ENCODE measurements at places on chromosomes 2 and 18.

GRCh38 chr18:6607343-6607742, 122.2 kb upstream of the ARHGAP28 start:
- no peak for DNase-seq

GRCh38 chr2:12320027-12320734, 396.6 kb upstream of the TRIB2 start:
- DNase-seq = peak; percentile 29

GRCh38 chr18:44246001-44246400, 434.7 kb upstream of the SETBP1 start:
- DNase-seq = no peak

DNA sequence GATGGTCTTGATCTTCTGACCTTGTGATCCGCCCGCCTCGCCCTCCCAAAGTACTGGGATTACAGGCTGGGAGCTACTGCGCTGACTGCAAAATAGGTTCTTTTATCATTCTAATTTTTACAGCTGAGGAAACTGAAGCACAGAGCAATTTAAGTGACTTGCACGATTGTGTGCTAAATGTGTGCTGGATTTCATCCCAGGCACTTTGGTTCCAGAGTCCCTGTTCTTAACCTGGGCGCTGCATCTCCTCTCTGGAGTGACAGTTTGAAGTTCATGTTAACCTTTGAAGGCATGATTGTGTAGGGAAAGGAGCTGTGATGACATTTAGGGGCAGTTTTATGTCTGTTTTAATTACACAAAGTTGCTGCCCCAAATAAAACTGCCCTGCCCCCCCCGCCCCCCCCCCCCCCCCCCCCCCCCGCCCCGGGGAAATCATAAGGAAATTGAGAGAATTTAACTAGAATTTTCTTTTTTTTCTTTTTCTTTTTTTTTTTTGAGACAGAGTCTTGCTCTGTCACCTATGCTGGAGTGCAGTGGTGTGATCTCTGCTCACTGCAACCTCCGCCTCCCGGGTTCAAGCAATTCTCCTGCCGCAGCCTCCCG, 5.6 kb downstream of the ACSL3 start:
- no peak for DNase-seq

DNA sequence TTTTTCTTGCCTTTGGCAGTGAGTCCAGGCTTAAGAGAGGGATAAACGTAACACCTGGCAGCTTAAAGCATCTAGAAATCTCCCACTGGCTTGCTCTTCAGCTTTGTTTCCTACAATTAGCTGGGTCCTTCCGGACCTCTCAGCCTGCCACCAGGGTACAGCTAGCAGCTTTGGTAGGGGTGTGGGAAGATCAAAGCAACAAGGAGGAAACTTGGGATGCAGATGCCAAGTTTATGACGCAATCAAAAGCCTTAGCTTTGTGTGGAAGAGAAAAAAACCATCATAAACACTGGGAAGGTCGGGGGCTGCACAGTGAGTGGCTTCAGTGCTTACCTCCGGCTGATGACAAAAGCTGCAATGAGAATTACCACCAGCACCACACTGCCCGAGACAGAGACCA, 116.9 kb downstream of the EPHA4 start:
- no peak for DNase-seq

DNA sequence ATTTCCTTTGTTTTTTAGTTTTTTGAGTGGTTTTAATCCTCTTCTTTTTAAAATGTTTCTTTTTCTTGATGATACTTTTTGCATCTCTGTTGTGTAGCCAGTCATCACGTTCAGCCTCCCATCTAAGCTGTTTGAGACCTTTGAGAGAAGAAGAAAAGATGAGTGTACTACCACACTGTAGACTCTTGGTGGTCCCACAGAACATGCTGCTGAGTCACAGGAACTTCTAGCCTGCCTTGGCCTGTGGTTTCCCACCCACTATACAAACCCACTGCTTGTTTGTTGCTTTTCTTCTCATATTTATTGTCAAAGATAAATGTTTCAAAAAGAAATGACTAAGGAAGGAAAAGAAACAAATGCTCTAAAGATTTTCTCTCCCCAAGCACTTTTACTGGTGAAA, 5.5 kb downstream of the CEBPZOS start:
- no peak for DNase-seq

DNA sequence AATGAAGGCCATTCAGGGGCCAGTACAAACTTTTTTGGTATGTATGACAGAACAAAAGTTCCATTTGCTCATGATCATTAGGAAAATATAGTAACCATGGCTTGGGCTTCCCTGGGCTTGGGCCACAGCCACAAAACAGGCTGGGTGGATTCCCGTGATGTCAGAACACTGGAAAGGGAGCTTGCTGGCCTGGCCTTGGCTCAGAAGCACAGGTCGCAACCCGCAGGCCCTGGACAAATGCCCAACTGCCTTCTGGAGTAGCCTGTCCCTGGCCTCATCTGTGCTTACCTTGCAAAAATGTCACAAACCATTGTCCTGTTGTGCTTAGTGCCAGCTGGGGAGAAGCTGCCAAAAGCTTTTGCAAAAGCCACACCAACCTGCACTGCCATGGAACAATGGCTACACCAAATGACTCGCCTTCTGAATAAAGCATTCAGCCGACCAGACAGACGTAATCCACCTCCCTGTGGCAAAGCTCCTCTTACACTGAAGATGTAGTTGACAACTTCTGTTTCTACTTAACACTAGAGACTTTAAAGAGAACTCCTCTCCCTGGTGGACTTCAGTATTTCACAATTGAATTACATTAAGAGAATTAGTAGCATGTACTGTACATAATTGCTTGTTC, 125.5 kb downstream of the ANKRD44 start:
- DNase-seq = no peak

GRCh38 chr18:12993439-12993838, 2.3 kb downstream of the CEP192 start:
- DNase-seq = no peak

- DNase-seq = no peak
Observed at GRCh38 chr18:36132756-36133155, 3.1 kb downstream of the ELP2 start.

DNA sequence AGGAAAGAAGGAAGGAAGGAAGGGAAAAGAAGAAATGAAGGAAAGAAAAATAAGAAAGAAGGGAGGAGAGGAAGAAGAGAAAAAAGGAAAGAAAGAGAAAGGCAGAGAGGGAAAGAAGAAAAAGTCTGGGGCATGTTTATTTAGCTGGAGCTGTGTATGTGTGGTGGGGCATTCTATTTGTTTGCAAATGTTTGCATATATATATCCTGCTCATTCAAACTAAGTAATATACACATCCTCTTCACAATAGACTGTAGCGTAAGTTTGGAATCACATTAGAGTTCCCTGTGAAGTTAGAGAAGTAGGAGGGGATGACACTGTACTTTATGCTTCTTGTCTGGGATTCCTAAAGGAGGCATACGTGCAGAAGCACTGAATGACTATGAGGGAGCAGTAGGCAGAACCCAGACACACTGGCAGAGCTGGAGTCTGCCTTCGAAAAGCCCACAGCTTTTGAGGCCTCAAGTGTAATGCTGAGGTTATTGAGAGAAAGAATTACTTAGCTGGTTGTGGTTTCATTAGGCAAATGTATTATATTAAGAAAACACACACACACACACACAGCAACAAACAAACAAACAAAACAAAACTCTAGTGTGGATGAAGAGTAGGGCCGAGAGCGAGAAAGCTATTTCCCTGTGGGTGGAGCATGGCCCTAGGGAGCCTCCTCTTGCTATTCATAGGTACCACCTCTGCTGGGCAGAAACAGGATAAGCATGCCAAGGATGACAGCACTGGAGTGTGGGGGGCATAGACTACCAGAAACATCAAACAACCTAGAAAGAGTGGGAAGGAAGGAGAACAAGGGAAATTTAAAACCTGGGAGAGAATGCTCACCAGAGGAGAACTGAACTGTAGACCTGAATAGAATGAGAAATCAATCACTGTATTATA, 905.1 kb upstream of the NXPH2 start:
- no peak for DNase-seq

DNA sequence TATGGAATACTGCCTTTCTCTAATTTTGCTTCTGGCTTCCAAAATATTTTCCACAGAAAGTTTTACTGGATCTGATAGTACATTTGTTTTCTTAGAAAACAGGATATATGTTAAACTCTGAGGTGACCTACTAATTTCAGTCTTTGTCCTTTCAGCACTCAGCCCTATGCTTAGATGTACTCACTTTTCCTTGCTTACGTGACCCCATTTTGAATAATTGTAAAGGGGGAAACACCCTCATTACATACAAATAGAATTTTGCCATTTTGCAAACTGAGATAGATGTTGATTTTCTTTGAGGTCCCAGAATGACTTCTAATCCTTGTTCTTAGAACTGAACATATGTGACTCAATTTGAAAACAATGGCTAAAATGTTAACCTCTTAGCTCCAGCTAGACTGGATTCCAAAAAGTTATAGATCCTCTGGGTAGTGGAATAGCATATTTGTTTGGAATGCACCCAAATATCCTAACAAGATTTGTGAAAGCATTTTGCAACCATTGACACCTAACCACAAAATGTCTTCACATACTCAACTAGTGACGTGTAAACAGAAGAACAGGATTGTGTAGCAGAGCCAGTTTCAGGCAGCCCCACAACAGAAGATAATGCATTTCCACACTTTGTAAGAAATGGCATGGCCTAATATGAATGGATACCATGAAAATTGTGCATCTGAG, 44.8 kb upstream of the EHBP1 start:
- DNase-seq = no peak

- no peak for DNase-seq
Observed at GRCh38 chr2:197251576-197251975, 59.0 kb downstream of the ANKRD44 start.

GRCh38 chr2:241132538-241133435, 16.5 kb downstream of the PASK start:
- no peak for DNase-seq

DNA sequence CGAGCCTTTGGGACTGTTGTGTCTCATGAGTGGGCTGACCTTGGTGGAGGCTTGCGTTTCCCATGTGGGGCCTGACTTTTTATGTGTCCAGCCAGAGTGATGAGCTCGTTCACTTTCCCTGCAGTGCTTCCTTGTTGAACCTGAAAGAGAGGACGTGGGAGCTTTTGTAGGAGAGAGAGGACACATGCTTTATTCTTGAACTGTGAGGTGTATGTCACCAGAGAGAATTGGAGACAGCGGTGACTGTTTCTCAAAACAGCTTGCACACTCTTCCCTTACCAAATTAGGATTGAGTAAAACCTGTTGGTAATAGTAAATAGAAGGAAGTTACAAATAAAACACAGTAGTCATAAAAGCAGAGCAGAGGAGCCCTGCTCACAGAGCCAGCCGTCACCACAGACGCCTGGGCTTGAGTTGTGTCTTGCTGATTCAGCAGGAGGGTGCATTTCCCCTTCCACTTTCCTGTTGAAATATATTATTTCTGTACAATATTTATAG, 60.7 kb downstream of the INPP4A start:
- no peak for DNase-seq

GRCh38 chr2:129482626-129483025, 496.8 kb upstream of the RAB6C start:
- DNase-seq = no peak

- no peak for DNase-seq
Observed at GRCh38 chr2:214126135-214126534, 284.7 kb upstream of the VWC2L start.

DNA sequence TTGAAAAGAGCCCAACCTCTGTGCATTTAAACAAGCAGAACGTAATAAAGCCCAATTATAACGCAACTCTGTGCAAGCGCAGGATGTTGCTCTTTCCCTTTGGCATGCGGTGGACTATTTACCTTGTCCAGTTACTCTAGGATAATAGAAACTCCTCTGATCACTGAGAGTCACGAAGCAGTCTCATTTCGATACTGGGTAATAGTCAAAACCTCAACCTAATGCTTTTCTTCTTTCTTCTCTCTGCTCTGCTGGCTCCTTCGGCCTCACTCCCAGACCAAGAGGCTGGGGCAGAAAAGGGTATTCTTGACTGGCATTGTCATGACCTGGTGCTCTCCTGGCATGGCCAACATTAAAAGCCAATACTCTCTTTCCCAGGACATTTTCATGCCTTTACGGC, 89.7 kb upstream of the GCFC2 start:
- no peak for DNase-seq

- DNase-seq = no peak
Observed at GRCh38 chr18:73007915-73008308, 140.1 kb upstream of the NETO1 start.

DNA sequence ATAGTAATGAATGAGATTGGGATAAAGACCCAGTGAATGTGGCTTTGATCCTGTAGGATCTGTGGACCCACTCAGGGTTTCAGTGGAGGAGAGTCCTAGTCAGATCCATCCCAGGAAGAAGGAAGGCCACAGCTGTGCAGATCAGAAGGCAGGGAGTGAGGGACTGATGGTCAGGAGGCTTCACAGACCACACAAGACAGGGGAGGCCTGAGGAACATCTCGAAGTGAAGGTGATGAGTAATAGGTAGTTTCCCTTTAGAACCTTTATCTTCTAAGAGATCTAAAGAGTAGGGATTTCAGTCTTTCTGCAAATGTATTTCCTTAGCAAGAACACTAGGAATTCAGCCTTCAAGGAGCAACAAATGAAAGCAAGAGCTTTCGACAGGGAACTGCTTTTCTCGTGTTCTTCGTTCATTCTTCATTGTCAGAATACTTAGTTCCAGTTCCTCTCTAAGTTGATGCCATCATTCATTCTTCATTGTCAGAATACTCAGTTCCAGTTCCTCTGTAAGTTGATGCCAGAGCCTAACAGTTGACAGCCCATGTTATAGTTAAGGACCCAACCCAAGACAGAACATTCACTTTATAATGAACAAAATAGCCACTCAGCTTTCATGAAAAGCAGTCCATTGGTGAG, 150.2 kb upstream of the EPAS1 start:
- DNase-seq = no peak

GRCh38 chr2:145166731-145167302, 646.9 kb upstream of the ZEB2 start:
- DNase-seq = peak; percentile 35

DNA sequence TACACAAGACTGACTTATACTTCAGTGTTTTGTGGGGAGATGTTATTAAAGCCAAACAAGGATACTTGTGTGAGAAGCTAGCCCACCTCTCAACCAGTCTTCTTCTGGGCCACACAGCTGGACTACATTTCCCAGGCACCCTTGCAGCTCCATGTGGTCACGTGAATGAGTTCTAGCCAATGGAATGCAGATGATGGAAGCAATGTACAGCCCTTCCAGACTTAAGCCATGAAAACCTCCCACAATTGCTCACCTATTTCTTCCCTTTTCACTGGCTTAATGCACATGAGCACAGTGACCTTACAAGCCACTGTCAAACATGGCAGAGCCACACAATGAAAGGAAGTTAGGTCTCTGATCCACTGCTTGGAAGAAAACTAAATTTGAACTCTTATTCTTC, 20.4 kb upstream of the FEZ2 start:
- DNase-seq = no peak

- no peak for DNase-seq
Observed at GRCh38 chr18:64082054-64082453, 66.8 kb downstream of the LINC00305 start.

GRCh38 chr2:123211181-123211580, 813.9 kb upstream of the CNTNAP5 start:
- DNase-seq = no peak

DNA sequence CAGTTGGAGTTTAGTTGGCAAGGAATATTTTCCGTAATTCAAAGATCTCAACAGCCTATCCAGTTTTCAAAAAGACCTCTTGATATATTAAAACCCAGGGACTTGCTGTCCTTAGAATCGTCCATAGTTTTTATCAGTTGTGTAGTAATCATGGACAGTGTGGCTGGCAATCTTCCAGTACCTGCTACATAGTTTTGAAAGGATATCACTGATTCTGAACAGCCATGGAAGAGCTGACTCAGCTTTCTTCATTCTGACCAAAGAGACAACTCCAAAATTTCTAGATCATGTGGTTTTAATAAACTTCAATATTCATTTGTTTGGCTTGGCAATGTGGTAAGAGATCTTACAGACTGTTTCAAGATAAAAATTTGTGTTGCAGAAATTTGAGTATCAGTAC, 616.7 kb downstream of the TDRD15 start:
- DNase-seq = no peak
